NCI-H187 treated with DMSO at 0.1 percent for 48 hours (cell line): ENCODE measurements at places on chromosomes 1 and 21.

GRCh38 chr1:198560161-198560560 is 19.7 kb upstream of the ATP6V1G3 start:
- no peak for DNase-seq

DNA sequence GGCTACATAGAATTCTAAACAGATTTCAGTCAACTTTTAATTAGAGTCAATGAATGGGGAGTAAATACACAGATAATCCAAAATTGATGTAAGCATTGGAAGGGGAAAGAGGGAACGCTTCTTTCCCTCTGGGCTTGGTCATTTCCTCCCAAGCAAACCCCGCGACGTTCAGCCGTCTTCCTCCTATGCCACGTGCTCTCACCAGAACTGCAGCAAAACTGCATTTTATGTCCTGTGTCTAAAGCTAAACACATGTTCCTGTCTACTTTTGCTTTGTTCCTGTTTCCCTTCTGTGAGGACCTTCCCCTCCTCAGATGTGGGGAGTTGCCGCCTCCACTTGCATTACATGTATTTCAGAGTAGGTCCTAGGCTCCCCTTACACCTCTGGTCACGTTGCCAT is 27.2 kb downstream of the UTP25 start:
- no peak for DNase-seq

- no peak for DNase-seq
These were observed 50.2 kb downstream of the ST3GAL3 start for GRCh38 chr1:43757343-43758053.

GRCh38 chr21:45057886-45058285 is 16.5 kb upstream of the ADARB1 start:
- no peak for DNase-seq

- DNase-seq = no peak
These were observed 11.4 kb upstream of the EFNA1 start for GRCh38 chr1:155116113-155116764.

DNA sequence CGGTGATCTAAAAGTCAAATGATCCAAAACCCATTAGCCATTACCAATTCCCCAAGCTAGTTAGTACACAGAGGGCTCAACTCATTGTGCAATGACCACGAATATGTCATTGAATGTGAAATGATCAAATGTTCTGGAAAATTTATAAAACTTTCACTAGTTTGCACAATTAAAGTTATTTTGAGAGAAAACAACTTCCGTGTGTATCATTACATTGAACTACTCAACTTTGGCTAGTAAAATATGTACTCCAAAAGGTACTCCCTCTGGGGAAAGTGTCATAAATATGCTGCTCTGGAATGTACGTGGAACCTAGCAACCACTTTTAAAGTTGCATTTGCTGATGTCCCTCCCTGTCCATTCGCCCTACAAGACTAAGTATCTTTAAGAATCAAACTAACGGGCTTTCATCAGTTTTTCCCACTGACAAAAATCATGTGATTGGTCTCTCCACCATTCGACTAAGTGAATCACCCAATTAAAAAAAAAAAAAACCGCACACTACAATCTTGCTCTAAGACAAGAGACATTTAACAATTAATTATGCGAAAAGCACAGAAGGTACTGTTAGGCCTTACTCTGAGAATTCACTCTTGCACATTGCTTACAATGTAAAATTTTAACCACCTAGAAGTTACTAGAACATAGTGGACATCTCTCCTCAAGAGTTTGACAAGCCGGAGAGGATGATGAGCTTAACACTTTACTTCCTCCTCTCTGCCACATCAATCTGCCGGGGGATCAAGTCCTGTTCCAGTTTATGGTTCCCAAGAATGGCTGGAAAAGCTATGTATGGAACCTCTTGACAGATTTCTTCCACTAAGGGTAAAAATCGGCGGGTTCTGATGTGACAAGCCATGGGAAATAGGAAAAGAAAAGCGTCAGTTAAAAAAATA is 1.2 kb downstream of the ACBD3 start:
- no peak for DNase-seq
